ENCODE measurements at places on chromosomes 16 and 17.

GRCh38 chr17:81832608-81833159 is 407 bp downstream of the MCRIP1 start:
- DNase-seq = peak; percentile 33

DNA sequence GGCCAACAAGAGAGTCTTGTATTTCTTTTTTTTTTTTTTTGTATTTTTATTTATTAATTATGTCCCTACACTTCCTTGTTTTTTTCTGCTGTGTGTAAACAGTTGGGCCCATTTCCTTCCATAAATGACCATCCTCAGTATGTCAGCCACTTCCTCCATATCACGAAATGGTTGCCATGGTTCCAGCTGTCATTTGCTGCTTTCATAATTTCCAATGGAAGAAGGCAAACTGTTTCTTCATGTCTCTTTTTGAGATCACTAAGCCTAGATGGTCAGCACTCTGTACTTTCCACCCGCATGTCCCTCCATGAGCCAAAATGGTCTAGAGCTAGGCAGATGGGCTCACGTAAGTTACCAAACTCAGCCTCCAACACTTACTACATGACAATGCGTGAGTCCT is 133.5 kb upstream of the FOXF1 start:
- DNase-seq = no peak

GRCh38 chr16:3195975-3196374 is 8.0 kb downstream of the OR1F1 start:
- no peak for DNase-seq

GRCh38 chr17:35184274-35184673 is 9.9 kb downstream of the SLC35G3 start:
- DNase-seq = no peak

DNA sequence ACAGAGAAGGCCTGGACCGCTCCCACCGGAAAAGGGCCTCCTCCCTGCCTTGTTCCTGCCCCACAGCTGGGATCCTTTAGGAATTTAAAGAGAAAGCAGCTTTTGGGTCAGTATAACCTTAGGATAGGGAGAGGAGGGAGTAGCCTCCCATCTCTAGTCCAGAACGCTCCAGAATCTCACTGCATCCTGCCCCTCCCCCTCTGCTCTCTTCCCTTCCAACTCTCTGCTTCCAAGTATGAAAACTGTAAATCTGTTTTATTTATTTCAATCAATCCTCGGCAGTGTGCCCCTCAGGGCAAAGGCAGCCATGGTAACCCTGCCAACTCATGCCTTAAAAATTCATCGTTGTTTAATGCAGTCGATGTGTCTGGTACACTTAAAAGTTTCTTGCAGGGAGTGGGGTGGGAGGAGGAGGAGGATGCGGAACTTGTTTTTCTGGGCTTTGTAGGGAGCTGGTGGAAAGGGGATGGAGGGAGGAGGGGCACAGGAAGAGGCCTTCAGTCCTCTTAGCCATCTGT is 21.2 kb upstream of the MTSS2 start:
- no peak for DNase-seq

GRCh38 chr16:68083861-68084503 is 1.2 kb upstream of the NFATC3 start:
- DNase-seq = no peak

GRCh38 chr16:11507991-11508390 is 78.7 kb downstream of the LITAF start:
- no peak for DNase-seq

GRCh38 chr16:2811703-2812471 is 5.2 kb upstream of the PRSS21 start:
- DNase-seq = no peak

DNA sequence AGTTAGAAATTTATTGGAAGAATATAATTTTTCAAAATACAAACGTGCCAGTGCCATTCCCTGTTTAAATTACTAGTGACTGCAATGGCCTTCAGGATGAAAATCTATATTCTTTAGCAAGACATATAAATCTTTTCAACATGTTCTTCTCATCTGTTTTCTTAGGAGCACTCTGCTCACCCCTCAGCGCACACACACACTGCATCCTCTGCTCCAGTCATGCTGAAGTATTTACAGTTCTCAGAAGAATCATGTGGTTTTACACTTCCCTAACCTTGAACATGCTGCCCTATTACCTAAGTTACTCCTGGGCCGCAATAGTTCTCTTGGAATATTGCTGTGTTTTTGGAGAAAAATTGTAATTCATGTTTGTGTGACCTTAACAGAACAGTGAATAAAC is 820.6 kb downstream of the CDH8 start:
- no peak for DNase-seq

DNA sequence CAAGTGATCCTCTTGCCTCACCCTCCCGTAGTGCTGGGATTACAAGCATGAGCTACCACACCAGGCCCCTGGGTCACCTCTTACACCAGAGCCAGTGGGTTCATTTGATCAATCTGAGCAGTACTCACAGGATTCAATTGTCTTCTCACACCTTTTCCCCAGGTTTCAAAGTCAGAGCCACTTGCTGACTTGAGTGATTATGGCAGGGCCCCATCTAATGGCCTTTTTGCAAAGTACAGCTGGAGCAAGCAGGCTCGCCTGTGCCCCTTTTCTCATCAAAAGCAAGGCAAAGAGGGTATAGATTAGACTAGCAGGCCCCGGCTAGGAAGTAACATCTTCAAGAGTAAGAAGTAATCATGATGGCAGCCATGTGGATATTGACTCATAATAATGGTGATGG is 114.8 kb upstream of the NOL11 start:
- peak; percentile 26 for DNase-seq

DNA sequence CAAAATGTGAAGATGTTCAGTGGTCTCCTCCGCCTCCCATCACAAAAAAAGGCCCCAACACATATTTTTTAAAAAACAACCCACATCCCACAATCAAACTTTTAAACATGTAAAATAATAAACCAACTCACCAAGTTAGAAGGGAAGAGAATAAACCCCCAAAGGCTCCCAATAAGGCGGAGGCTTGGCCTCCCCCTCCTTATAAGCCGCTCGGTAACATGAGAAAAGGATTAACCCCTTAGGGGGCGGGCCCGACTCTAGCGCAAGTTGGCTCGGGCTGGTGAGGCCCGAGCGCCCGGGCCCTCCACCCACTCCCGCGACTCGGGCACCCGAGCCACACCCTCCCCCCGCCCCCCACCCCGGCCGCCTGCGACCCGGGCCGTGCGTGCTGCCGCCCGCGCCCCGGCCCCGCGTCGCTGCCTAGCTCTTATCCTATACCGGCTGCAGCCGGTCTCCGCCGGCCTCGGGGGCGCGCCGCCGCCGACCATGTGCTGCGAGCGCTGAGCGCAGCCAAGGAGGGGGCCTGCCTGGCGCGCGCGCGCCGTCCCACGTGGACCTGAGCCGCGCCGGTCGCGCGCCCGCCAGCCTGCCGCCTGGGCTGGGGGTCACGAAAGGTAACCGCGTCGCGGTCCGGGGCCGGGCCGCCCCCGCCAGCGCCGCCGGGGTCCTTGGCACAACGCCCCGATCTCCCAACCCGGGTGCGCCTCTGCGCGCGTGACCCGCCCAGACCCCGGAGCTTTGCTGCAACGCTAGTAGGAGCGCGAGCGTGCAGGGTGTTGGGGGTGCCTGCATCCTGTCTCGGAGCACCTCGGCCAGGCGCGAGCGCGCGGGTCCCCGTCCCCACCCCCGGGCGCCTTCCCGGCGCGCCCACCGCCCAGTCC is at the start of the genes ARSG and SLC16A6:
ARSG (plus strand) TSS at position 541 of the 881 bp plus-strand sequence. CDS start 15,999 bp downstream, outside the sequence.
SLC16A6 (minus strand) TSS at position 173 of the 881 bp plus-strand sequence. CDS start 12,807 bp downstream, outside the sequence.
- DNase-seq = peak; percentile 78

DNA sequence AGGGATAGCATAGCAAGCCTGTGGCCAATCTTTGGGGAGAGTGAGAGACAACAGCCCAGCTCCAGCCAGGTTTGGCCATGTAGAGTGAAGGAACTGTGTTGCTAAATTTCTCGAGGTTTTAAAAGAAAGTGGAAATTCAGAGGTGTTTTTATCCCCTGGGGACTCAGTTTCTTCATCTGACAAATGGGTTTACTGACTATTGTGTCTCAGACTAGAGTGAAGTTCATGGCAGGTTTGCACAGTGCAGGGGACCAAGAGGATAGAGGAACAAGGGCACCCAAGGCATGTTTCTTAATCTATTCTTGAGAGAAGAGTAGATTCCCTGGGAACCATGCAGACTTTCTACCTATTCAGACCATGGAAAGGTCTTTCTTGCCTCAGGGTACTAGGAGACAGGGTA is 555.8 kb upstream of the C16orf82 start:
- no peak for DNase-seq

- no peak for DNase-seq
Observed at GRCh38 chr17:64499805-64500486, 3.1 kb upstream of the POLG2 start.

- DNase-seq = no peak
Observed at GRCh38 chr16:2819939-2820835, 3.1 kb downstream of the PRSS21 start.

GRCh38 chr17:32240750-32241149 is 24.9 kb upstream of the RHBDL3 start:
- no peak for DNase-seq

GRCh38 chr16:28098959-28099945 is 35.7 kb upstream of the GSG1L start:
- DNase-seq = no peak

GRCh38 chr16:54594601-54595391 is 308.2 kb upstream of the IRX3 start:
- no peak for DNase-seq

DNA sequence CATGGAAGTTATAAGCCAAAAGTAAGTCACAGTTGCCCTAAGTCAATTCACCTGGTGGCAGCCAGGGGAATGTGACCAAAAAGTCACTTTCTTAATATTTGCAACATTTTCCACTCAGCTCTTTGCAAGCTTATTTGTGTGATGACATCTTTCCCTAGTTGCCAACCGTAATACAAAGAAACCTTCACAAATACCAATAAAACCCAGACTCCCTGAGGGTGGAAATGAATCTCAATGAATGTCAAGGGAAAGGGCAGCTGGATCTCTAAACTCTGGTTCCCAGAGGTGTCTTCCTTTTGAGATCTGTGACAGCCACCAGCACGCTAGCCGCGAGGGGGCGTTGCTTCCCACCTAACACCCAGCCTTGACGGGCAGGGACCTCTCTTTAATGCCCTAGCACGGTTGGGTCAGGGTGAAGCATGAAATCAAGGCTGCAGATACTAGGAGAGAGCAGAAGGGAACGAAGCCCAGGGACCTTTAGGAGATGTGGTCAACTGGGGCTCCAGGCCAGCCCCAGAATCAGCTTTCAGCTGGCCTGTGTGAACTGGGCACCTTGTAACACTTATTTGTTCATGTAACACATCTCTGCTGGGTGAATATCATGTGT is 82.2 kb downstream of the CMC2 start:
- peak; percentile 25 for DNase-seq

- DNase-seq = no peak
Observed at GRCh38 chr17:82424001-82424862, 5.8 kb upstream of the OGFOD3 start.

GRCh38 chr16:85637808-85638647 is 24.9 kb downstream of the GSE1 start:
- DNase-seq = no peak

GRCh38 chr16:54812229-54812628 is 118.4 kb upstream of the IRX5 start:
- no peak for DNase-seq

GRCh38 chr17:79005063-79005861 is 4.3 kb downstream of the CANT1 start:
- DNase-seq = no peak

DNA sequence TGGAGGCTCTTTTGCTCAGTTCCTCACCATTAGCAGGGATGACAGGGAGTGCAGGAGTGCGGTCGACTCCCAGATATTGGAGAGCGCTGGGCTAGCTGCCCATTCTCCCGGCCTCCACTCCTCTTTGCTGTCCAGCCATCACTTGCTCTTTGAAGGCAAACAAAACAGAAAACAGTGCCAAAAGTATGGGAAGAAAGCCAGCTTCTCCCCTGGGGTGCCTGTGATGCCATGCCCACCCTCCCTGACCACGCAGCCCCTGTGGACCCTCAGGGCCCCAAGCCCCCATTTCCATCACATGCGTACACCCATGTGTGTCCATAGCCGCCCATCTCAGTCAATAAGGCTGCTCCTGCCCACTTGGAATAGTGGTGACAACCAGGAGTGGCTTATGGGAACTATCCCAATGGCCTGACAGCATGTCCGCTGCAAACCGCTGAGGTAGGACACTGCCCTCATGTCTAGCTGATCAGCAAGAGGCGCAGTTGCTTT is 30.0 kb downstream of the MAPT start:
- no peak for DNase-seq

- no peak for DNase-seq
Observed at GRCh38 chr17:37450112-37450511, 39.6 kb upstream of the DUSP14 start.

- no peak for DNase-seq
Observed at GRCh38 chr16:87375426-87376135, 8.0 kb downstream of the FBXO31 start.

DNA sequence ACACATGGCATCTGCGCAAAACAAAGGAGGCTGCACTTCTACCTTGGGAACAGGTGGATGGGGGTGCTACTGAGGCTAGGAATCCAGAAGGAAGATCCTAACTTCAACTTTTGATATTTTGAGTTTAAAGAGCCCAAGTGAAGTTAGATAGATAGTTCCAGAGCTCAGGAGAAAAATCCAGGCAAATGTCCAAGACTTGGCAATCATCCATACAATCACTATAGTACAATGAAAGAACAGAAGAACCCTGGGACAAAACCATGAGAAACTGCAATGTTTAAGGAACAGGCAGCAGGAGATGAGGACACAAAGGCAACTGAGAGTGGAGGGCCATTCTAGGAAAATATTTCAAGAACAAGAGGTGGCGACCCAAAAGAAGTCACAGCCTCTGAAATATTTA is 12.4 kb downstream of the CDYL2 start:
- no peak for DNase-seq

GRCh38 chr17:44308320-44308818 is at the start of gene RUNDC3A:
RUNDC3A (plus strand) TSS chr17:44308601; CDS start chr17:44308833, 232 bp downstream.
- peak; percentile 81 for DNase-seq

GRCh38 chr17:15941781-15942180 is 3.1 kb upstream of the ADORA2B start:
- DNase-seq = no peak

DNA sequence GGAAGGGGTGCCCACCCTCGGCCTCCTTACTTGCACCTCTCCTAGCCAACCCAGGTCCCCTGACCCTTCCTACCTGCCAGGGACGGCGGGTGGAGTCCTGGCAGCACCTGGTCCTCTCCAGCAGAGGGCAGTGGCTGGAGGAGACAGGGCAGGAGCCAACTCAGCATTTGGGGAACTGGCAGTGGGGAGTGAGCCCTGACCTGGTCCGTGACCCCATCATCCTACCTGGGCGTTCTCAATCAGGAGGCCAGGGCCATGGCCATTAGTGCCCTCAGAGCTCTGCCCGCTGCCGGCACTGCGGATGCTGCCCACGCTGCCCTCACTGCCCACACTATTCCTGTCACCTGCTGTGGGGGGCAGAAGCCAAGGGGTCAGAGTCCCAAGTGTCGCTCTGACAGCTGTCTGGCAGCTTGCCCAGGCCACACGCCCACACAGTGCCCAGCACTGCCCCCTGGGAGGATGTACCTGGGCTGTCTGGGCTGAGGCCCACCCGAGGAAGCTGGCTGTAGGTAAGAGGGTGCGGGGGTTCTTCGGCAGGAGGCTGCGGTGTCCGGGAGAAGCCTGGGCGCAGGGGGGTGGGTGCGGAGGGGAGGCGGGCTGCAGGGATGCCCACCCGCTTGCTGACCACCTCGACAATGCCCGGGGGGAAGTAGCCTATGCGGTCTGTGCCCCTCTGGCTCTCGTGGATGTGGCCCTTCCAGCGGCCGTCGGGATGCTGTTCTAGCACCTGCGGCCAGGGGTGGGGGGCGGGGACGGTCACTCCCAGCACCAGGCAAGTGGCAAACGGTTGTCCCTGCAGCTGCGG is 10.8 kb downstream of the CASKIN2 start:
- DNase-seq = no peak

GRCh38 chr17:9880582-9880999 is 24.5 kb downstream of the RCVRN start:
- DNase-seq = no peak

All from activated T-cell treated with anti-CD3 and anti-CD28 coated beads for 24 hours (primary cell).